ENCODE measurements at places on chromosomes 16 and 17. TPM values are rescaled to one million over a fixed set of nuclear protein-coding genes. Genes with fewer than 3 reads are reported as not detected.
A peak's percentile ranks its signal among the peaks of the same experiment; 100 is the strongest.

- peak; percentile 84 for DNase-seq
Observed at GRCh38 chr17:81328978-81329926, 34.1 kb upstream of the SLC38A10 start.

DNA sequence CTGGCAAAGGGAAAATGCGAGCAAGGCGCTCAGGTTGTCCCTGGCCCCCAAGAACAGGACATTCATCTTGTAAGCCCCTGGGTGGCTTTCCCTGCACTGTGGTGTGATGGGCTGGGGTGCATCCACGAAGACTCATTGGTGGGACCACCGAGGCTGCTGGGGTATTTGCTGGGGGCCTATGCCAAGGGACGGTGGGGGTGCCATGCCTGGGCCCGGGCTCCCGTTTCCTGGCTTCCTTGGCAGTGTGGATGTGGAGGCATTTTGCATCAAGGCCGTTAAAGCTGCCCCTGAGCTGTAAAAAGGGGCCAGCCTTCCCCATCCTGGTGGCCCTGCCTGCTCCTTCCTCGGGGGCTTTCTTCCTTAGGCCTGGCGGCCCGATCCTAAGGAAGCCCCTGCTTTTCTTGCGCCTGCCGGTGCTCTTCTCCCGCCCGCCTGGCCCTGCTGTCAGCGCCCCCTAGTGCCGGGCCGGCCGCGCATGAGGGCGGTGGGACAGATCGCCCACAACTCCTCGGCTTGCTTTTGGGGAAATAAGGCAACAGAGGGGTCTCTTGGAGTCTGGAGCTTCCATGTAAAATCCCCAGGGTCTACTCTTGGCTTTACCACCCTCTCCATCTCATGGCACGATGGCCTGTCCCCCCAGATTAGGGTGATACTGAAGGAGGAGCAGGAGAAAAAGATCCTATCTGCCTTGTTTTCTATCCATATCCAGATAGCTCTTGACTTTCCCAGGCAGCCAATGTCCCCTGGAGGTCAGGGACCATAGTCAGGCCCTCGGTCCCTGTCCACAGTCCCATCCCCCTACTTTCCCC, 9.8 kb upstream of the TBX2 start:
- peak; percentile 41 for DNase-seq

DNA sequence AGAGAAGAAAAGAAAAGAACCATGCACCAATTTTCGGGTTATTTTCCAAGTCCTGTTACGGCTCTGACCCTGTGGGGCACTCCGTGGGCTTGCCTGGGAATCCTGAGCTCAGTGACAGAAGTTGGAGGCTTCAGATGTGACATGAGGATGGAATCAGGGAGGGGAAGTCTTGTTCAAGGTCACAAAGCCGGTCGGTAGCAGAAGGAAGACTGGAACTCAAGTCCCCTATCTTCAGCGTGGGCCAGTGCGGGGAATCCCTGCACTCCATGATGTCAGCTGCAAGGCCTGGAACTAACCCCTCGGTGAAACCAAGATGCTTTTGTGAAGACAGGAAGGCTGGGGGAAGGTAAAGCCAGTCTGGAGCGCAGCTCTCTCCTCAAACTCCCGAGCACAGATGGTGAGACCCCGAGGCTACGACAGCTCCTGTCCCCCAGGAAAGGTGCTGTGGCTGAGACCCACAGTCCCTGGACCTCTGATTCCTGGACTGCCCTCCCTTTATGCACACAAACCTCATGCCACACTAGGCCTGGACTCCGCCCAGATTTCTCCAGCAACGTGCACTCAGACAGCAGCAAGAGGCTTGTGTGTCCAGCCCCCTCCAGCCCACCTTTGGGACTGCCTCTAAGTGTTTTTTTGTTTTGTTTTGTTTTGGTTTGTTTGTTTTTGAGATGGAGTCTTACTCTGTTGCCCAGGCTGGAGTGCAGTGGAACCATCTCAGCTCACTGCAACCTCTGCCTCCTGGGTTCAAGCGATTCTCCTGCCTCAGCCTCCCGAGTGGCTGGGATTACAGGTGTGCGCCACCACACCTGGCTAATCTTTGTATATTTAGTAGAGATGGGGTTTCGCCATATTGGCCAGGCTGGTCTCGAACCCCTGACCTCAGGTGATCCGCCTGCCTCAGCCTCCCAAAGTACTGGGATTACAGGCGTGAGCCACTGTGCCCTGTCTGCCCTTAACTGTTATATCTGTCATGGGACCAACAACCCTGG, 5.5 kb upstream of the IL27 start:
- no peak for DNase-seq

- peak; percentile 46 for DNase-seq
Observed at GRCh38 chr17:40023590-40024292, 8.5 kb downstream of the CSF3 start.

- no peak for DNase-seq
Observed at GRCh38 chr17:47735139-47735464, 2.1 kb downstream of the TBX21 start.

GRCh38 chr17:2380950-2381649, 19.8 kb downstream of the MNT start:
- no peak for DNase-seq

GRCh38 chr16:52515068-52515671, 31.8 kb downstream of the TOX3 start:
- no peak for DNase-seq

DNA sequence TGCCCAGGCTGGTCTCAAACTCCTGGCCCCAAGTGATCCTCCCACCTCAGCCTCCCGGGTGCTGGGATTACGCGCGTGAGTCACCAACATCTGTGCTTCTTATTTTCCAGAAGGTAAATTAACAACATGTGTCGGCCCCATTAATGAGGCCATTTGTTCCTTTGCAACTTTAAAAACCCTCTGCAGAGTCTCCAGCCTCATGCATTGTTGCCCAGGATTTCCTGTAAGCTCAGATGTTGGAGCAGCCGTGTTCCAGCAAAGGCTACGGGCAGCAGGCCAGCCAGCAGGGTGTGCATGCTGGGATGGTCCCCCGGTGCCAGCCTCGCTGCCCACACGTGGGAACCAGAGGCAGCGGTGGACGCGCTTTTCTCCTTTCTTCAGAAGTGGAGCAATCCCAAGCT, 19.1 kb upstream of the HEXD start:
- peak; percentile 89 for DNase-seq

DNA sequence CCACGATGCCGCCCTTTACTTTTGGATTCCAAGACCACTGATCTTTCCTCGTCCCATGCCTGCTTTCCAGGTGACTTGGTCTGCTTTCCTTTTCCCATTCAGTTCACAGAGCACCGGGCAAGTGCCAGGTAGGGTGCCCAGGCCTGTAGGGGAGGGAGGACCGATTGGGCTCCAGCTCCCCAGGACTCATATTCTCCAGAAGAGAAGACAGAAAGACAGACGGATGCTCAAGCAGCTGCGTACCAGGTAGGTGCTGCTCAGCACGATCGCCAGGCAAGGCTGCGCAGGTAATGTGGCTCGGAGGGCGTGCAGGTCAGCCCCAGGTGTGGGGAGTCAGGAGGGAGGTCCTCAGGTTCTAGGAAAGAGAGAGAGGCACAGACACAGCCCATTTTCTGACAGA, 67.5 kb upstream of the ZNF423 start:
- DNase-seq = no peak

DNA sequence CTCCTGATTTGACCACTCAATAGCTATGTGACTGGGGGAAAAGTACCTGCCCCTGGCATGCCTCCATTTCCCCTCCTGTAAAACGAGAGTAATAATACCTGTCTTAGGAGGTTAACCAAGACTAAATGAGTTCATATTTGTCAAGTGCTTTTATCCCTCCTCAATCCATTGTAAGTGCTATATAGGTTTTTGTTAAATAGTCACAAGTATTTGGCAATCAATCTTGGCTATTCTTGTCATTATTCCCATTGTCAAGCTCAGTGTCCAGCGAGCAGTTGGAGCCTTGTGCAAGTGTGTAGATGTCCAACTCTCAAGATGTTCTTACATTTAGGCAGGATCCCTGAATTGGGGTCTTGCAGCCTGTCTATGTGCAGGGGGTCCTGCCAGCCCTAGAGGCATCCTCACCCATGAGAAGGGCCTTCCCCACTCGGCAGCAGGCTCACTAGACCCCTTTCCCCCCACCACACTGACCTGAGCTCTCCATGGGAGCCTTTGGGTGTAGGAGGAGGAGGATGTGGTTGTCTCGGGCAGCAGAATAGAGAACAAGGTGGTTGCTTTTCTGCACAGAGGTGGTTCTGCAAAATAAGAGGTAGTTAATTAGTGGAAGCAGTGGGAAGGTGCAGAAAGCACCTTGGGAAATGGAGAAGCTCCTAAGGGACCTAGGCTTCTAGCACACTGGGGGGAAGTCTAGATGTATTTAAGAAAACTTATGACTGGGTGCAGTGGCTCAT, 18.0 kb downstream of the PIK3R6 start:
- no peak for DNase-seq

- no peak for DNase-seq
Observed at GRCh38 chr16:84369938-84370627, 1.7 kb downstream of the ATP2C2 start.

DNA sequence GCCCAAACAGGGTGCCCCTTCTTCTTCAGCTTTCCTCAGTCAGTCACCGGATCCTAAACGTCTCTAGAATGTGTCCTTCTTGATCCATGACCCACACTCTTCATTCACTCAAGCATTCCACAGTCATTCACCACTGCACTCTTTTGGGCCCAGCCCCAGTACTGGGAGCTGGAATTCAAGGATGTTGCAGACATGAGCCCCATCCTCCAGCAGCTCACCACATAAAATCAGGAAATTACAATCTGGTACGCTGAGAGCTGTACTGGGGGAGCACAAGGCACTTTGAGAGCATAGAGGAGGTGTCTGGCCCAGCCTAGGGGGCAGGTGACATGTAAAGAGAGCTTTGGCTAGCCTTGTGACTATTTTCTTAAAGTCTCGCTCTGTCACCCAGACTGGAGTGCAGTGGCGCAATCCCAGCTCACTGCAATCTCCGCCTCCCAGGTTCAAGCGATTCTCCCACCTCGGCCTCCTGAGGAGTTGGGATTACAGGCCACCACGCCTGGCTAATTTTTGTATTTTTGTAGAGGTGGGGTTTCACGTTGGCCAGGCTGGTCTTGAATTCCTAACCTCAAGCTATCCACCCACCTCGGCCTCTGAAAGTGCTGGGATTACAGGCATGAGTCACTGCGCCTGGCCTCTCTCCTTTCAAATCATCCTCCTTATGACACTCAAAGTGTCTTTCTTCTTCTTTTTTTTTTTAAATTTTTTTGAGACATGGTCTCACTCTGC, 18.7 kb downstream of the CES4A start:
- no peak for DNase-seq

- no peak for DNase-seq
Observed at GRCh38 chr16:74296104-74296431, 546 bp upstream of the PSMD7 start.

DNA sequence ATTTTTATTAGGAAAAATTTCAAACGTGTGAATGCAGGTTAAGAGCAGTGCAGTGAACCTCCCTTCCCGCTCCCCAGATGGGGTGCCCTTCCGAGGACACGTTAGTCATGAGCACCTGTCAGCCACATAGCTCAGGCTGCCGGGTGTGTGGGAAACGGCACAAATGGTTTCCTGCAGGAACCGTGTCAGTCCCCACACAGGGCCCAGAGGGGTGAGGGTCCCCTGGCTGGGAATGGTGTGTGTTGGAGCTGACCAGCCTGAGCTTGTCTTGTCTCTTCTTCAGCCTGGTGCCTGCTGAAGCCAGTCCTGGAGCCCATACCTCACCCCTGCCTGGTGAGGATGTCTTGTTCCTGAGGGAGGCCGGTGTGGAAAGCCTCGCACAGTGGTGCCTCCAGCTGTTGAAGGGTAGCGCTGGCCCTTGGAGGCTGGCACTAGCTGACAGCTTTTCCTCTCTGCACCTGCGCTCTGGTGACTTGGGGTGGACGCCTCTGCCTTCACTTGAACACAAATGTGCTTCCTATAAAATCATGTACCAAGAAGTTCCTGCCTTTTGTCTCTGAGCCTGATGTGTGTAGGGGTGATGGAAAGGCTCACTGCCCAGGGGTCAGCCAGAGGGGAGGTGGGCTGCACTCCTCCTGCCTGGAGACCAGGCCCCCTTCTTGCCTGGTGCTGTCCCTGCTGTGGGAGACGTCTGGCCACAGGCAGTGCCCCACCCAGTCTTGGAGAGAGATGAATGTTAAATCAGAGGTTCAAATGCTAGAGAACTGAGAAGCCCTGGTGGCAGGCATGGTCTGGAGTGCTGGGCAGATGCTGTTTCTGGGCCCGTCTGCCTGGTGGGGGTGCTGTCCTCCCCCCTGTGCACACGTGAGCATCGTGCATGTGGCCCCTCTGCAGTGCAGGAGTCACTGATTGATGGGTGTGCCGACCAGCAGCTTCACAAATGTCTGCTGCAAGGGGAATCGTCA, 102.6 kb upstream of the ZNF750 start:
- DNase-seq = no peak

- no peak for DNase-seq
Observed at GRCh38 chr16:87165885-87166284, 151.3 kb downstream of the C16orf95 start.

GRCh38 chr17:34542700-34543336, 36.6 kb upstream of the TMEM132E start:
- peak; percentile 25 for DNase-seq

GRCh38 chr17:5800646-5801045, 216.3 kb upstream of the NLRP1 start:
- DNase-seq = no peak

DNA sequence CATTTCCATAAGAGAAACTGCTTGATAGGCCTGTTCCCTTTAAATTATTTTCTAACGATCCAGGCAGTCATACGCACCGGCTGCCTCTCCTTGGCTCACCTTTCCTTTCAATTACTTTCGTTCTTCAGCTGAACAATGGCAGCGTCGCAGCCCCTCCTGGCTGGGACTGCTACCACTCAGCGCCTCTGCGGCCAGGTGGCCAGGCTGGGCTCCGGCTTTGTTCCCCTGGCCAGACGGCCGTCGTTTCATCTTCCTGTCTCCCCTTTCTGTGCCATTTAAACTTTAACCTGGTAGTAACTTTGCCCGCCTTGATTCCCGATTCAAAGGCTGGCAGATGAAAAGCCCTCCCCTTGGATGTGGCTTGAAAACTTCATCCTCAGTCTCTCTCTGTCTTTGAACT, 79.0 kb downstream of the C16orf78 start:
- no peak for DNase-seq

GRCh38 chr17:66542967-66543520, 240.6 kb downstream of the PRKCA start:
- DNase-seq = peak; percentile 73

GRCh38 chr16:3868556-3868955, 12.0 kb downstream of the CREBBP start:
- DNase-seq = no peak

RMI2 gene
- total RNA-seq = 3.0 TPM

PLA2G10 gene
- not detected for total RNA-seq

SPNS3 gene
- total RNA-seq = not detected

CA7 gene
- total RNA-seq = not detected

PIEZO1 gene
- 150 TPM for total RNA-seq

RND2 gene
- total RNA-seq = 0.45 TPM

SDR42E2 gene
- total RNA-seq = not detected

SRCIN1 gene
- total RNA-seq = not detected

LRRC75A gene
- total RNA-seq = 6.1 TPM

LGALS9B gene
- not detected for total RNA-seq

SLC7A6 gene
- 4.8 TPM for total RNA-seq

PRKCB gene
- 0.16 TPM for total RNA-seq

KRT33A gene
- not detected for total RNA-seq

MYH8 gene
- not detected for total RNA-seq

VTN gene
- 0.09 TPM for total RNA-seq
